ENCODE measurements at places on chromosomes 4 and X. TPM values are rescaled to one million over a fixed set of nuclear protein-coding genes. Genes with fewer than 3 reads are reported as not detected.

The OCIAD1 gene
- 89.9 TPM for total RNA-seq

- no peak for DNase-seq
These were observed 90.6 kb downstream of the LRP2BP start for GRCh38 chr4:185304944-185305690.

The XPNPEP2 gene
- total RNA-seq, result 0.16 TPM

The UGT2A3 gene
- total RNA-seq, result not detected

- DNase-seq, result no peak
These were observed 55.9 kb upstream of the HGFAC start for GRCh38 chr4:3385711-3386420.
